ENCODE measurements at places on chromosomes 4 and X.

- DNase-seq = no peak
Measured at GRCh38 chrX:54446084-54446483, 5.9 kb downstream of the TSR2 start.

GRCh38 chrX:118593407-118593806, 97.8 kb downstream of the DOCK11 start:
- no peak for DNase-seq

GRCh38 chrX:129015381-129015780, 507.9 kb downstream of the SMARCA1 start:
- DNase-seq = no peak

- no peak for DNase-seq
Measured at GRCh38 chr4:110619463-110620247, 3.2 kb downstream of the PITX2 start.

DNA sequence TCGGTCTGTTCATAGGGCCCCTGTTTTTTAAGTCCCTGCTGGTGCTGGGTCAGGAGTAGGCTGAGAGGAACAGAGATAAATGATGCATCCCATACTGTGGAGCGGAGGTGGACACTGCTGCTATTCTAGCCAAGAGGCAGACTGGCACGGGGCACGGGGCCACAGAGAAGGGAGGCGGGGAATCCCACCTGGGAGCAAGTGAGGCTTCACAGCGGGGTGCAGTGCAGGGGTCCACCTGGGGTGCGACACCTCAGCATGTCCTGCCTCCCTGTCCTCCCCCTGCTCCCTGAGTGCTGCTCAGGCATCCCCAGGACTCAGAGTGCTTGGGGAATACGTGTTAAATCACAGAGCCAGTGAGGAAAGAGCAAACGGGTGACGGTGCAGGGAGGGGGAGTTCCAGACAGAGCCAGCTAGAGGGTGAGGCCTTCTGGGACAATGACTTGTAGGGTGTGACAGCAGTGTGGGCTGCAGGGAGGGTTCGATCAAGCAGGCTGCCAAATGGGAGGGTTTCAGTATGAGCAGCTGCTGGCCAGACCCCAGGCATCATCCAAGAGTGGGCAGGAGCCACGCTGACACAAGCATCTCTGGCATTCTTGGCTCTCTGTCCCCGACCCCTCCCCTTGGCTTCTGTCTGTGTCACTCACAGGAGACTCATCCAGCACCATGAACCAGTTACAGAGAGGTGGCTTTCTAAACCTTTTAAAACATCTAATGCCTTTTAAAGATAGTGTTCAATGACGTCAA, 13.7 kb upstream of the HTRA3 start:
- DNase-seq = no peak

DNA sequence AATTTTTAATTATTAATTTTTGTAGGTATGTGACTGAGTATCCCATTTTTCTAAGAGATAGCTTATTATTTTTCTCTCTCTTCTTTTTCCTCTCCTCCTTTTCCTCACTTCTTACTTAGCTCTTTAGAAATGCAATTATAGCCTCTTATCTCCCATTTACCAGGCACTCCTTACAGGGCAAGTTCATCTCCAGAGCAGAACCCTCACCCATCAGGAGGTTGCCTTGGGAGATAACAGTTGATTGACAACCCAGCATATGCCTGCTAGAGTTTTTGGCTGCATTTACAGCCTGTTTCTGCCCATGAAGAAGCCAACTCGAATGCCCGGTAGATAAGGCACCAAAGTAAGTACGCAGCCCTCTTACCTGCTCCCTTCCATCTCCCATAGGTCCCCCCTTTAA, 572.9 kb upstream of the ZFP42 start:
- DNase-seq = no peak

- DNase-seq = no peak
Measured at GRCh38 chr4:14277505-14277904, 650.0 kb upstream of the BOD1L1 start.

DNA sequence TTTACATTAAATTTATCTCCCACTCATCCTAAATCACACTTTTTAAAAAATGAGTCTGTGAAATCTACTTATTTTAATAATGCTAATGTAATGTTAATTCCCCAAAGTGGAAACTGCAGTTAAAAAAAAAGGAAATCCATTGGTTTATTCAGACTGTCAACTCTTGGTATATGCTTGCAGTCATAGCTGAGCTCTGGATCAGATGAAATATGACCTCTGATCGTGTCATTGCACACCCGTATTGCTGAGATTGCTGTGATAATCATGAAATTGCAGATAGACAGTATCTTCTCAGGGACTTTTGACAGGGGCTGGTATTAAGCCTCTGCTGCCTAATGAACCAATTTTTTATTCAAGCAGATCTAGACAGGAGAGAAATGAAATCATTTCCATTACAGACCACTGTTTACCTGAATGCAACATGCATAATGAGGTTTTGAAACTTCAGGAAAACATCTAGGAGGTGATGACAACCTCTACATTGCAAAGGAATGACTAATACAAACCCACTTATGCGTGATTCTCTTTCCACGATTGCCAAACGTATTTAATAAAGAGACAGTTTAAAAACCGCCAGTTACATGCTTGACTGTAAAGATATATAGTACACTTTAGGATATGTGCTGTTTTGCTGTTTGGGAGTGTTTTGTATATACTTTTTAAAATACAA, 138.3 kb upstream of the PUDP start:
- DNase-seq = no peak

DNA sequence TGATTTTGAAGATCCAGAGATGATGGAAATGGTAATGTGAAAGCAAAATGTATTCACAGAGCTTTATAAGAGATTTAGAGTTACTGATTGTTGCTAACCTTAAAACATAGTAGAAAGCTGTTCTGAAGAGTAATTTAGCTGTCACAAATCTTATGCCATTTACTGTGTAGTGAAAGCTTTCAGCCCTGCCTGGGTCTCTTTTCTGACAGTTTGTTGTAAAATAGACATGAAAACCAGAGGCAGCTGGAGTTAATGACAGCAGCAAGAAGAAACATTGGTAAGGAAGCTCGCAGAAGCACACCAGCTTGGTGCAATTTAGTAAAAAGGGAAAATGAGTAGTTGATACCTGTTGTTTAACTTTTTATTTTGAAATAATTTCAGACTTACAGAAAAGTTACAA, 21.1 kb downstream of the POLR2B start:
- DNase-seq = no peak

- DNase-seq = no peak
Measured at GRCh38 chr4:139887962-139888735, 222.5 kb downstream of the MGST2 start.
